ENCODE measurements at places on chromosomes 7 and 10. TPM values are rescaled to one million over a fixed set of nuclear protein-coding genes. Genes with fewer than 3 reads are reported as not detected.
A peak's percentile ranks its signal among the peaks of the same experiment; 100 is the strongest.

CPVL gene
- total RNA-seq: 196 TPM

GRCh38 chr10:4099202-4099601 lies 314.2 kb upstream of the KLF6 start:
- no peak for DNase-seq

- DNase-seq: no peak
Observed at GRCh38 chr10:20622531-20623211, 274.4 kb downstream of the NEBL start.

DNA sequence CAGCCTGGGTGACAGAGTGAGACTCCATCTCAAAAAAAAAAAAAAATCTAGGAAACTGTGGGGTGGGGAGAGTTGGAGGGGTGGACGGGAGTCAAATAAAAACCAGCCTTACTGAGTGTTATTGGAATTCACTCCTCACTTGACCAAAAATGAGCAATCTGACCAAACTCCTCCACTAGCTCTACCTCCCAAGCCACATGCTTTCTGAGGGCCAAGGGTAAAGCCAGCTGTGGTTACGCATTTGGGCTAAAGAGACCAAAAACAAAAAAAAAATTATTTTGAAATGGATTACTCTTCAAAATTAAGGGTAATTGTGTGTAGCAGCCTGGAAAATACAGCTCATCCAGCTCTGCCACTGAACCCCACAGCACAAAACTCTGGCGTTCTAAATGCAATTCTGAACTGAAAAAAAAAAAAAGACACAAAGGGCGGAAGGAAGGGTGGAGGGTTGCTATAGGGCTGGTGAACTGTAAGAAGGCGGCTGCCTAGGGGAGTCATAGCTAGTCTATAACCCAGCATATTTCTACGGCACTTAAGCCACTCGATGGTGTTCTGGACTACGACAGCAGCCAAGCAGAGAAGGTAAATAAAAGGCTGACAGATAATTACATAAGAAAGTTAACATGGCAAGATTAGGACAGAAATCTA lies 7.8 kb downstream of the ELMO1 start:
- peak; percentile 41 for DNase-seq

AS3MT gene
- total RNA-seq: 29.3 TPM

CUL2 gene
- 39.8 TPM for total RNA-seq

ADAM12 gene
- 0.30 TPM for total RNA-seq

- no peak for DNase-seq
Observed at GRCh38 chr7:45118292-45118691, 6.8 kb upstream of the TBRG4 start.

GRCh38 chr7:20165146-20165510 lies 52.1 kb downstream of the MACC1 start:
- DNase-seq: no peak

SLK gene
- 41.8 TPM for total RNA-seq

DNA sequence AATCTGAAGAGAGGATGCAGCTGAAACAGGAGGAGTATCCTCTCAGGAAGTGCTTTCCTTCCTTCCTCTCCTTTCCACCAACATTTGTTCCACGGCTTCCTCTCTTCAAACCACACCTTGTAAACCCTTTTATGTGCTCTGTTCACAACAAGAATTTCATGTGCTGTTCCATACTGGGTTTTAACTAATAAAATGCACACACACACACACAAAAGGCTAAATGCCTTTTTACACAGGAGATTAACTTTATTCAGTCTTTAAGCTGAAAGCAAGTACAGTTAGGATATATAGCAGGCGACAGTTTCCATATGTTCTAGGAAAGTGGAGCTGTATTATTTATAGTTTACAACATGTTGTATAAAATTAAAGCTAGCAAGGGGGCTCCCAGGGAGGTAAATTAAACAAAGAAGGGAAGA lies 106.7 kb downstream of the REEP3 start:
- DNase-seq: no peak

- DNase-seq: no peak
Observed at GRCh38 chr10:75286901-75287300, 51.1 kb upstream of the COMTD1 start.

GRCh38 chr7:41142904-41143473 lies 559.9 kb downstream of the INHBA start:
- DNase-seq: no peak

DNA sequence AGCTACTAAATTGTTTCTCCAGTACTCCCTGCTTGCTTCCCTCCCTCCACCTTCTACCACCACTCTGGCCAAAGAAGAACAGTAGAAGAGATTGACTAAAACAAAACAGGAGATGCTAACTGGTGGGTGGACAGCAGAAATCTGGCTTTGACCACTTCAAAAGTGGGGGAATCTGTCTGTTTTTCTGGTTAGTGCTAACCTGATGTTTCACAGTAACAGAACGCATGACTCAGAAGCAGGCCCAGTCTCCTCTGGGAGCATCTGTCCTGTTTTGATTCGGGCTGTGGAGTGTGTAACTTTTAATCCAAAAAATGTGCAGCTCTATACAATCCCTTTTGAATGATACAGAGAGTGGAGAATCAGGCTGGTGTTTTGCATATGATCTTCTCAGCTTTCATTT lies 32.7 kb upstream of the ZNF438 start:
- peak; percentile 29 for DNase-seq

NUTM2E gene
- not detected for total RNA-seq

MMD2 gene
- total RNA-seq: not detected

PLAC9 gene
- 27.9 TPM for total RNA-seq

GRCh38 chr10:84825330-84825729 lies 496.9 kb downstream of the CCSER2 start:
- peak; percentile 29 for DNase-seq

DNA sequence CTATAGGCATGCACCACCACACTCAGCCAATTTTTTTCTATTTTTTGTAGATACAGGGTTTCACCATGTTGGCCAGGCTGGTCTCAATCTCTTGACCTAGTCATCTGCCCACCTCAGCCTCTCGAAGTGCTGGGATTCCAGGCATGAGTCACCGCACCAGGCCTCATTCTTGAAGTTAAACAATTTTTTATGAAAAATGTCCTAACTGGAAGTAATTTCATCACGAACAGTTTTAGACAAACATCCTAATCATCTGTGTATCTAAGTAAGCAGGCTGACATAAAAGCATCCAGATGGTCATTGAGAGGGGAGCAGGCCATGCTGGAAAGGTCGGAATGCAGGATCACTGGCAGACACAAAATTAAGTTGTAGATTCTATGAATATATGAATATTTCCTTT lies 269.1 kb downstream of the ZMYND11 start:
- no peak for DNase-seq

DNA sequence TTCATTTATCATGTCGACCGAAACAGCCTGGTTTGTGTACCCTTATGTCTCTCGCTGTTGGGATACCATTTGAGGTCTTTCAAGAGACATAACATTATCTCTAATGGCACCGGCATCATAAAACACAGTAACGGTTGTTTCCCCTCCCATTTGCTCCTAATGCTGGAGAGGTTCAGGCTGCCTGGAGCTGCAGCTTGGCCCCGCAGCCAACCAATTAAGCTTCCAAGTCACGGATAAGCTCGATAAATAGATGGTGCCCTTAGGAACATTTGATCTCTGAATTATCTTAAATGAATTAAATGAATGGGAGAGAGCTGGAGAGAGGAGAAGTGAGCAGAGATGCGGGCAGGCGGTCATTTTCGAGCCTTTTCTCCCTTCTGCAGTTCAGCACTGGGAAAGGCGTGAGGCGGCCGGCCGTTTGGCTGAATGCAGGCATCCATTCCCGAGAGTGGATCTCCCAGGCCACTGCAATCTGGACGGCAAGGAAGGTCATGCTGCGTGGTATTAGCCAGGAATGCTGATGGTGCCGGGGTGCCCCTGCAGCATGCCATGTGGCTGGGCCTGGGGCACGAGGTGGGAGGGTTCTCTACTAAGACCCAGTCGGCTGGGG lies 12.6 kb downstream of the CPA4 start:
- DNase-seq: no peak

LRIT1 gene
- total RNA-seq: not detected

DNA sequence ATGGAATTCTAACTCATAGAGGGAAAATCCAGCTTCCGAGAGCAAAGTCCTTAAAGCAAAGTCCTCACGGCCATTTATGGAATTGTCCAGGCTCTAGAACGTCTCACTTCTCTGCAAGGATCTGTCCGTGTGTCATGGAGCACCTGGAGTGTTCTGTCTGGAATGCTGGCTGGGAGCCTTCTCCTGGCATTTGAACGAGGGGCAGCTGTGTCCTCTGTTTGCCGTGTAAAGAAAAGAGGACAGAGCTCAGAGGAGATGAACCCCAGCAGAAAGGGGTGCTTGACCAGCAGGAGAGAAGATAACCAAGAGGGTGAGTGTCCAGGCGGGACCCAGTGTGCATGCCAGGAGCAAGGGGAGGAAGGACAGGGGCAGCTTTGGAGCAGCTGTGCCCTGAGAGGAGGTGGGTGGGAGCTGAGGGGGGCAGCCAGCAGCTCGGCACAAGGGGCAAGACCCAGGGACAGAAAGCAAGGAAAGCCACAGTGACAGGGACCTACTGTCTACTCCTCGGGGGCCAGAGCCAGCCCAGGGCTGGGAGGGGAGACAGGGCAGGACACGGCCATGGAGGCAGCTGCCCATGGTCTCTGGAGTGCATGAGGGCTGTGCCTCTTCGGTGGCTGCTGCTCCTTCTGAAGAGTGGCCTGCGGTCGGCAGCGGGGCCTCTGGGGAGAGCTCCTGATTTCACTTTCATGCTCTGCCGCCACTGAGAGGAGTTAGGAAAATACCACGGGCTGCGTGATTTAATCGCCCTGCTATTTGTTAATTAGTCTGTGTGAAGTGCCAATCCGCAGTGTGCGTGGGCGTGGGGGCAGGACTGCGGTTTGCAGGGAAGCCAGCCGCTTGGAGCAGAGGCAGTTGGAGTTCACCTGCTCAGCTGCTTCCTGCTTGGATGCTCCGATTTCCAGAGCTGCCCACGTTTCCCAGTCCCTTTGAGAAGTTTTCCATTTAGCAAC lies 149.3 kb upstream of the SHH start:
- DNase-seq: no peak

ANKRD7 gene
- total RNA-seq: 0.30 TPM

- DNase-seq: peak; percentile 86
Observed at GRCh38 chr10:43138021-43138756, at the start of gene CSGALNACT2. CSGALNACT2 (plus strand) TSS chr10:43138445; CDS start chr10:43155150, 16,705 bp downstream.

- no peak for DNase-seq
Observed at GRCh38 chr7:37149051-37149772, 299.5 kb downstream of the ELMO1 start.

DNA sequence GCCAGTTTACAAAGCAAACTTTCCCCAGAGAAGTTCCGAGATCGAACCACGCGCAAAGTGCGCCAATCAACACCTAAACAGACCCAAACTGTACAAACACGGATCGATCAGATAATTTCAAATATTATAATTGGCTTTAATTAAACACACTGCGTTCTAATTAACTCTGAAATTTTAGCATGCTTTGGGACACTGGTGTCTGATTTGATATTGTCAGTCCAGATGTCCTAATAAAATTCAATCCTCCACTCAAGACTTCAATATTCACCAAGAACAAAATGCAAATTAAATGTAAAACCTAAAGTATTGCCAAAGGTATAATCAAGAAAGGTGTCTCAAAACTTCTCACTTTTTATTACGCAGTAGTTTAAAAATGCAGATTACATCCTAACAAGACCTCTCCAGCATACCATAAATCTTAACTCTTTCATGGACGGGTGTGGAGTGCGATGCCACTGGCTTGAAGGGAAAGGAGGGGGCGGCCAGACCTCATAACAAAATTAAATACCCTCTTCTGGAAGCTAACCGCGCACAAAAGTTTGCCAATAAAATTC lies 5.9 kb upstream of the EBF3 start:
- no peak for DNase-seq
